ENCODE measurements at places on chromosomes 4 and X. TPM values are rescaled to one million over a fixed set of nuclear protein-coding genes. Genes with fewer than 3 reads are reported as not detected.
A peak's percentile ranks its signal among the peaks of the same experiment; 100 is the strongest.

Gene DDX53
- total RNA-seq = not detected

DNA sequence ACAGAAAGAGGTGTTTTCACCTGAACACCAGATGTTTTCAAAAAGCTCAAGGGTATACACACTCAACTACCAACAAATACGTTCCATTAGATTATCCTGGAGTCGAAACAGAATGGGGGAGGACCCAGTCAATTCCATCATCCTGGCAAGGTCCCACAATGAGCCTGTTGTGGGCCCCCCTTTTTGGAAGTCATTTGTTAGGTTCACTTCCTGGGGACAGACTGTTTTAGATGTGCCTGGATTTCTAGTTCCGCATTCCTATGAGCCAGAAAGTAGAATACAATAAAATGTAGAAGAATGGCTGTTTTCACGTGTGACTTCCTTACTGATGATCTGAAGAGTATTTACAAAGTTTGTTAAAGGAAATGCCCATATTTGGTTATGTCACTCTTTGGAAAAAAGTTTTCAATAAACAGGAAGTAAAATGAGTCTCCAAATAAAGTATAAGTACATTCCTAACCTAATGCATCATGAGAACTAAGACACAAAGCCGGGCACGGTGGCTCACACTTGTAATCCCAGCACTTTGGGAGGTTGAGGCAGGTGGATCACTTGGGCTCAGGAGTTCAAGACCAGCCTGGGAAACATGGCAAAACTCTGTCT lies 192.5 kb downstream of the MAML3 start:
- no peaks in the 10 kb centered on the region for H3K27me3 ChIP-seq
- no peak overlapping the region for H3K4me3 ChIP-seq
- H3K4me1 ChIP-seq = no peaks in the 10 kb centered on the region

Gene SHROOM4
- total RNA-seq = 7.3 TPM

Gene SGCB
- total RNA-seq = 44.0 TPM

Gene TRPC5OS
- total RNA-seq = not detected

Gene SMIM43
- not detected for total RNA-seq

DNA sequence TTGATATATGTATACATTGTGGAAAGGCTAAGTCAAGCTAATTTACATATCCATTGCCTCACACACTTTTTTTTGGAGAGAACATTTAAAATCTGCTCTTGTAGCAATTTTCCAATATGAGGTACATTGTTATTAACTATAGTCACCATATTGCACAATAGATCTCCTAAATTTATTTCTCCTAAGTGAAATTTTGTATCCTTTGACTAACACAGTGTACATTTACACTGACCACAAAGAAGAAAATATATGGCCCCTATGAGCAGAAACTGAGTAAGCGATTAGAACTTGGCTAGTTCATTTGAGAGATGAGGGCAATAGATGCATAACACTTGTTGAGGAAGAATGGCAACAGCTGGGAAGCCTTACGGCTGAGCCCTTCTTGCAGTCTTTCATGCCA lies 20.3 kb upstream of the GUCY1B1 start:
- no peaks in the 10 kb centered on the region for H3K4me1 ChIP-seq
- DNase-seq = no peak
- H3K27ac ChIP-seq = no peak overlapping the region

Gene MND1
- not detected for total RNA-seq

DNA sequence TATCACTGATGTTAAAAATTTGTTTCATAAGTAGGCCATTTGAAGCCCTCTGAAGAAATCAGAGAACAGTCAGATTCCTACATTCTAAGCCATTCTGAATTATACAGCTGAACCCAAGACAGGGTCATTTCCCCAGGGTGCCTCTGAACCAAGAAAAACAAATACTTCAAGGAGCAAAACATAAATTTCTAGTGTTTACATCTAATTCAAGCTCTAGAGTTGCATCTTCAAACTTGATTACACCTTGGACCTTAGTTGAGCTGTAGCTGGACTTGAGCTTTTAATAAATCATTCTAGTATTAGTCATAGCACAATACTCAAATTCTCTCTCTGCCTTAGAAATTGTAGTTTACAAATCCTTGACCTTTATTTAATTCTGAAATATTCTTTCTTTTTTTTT lies 87.6 kb upstream of the IL15 start:
- H3K4me1 ChIP-seq = no peaks in the 10 kb centered on the region
- no peaks in the 10 kb centered on the region for H3K36me3 ChIP-seq
- DNase-seq = no peak
- H3K4me3 ChIP-seq = no peak overlapping the region
- no peaks in the 10 kb centered on the region for H3K27me3 ChIP-seq

- no peak for DNase-seq
- H3K4me3 ChIP-seq = no peak overlapping the region
- no peaks in the 10 kb centered on the region for H3K4me1 ChIP-seq
- no peaks in the 10 kb centered on the region for H3K36me3 ChIP-seq
- H3K27me3 ChIP-seq = no peaks in the 10 kb centered on the region
- no peak overlapping the region for H3K27ac ChIP-seq
Measured at GRCh38 chr4:159980826-159981468, 878.1 kb downstream of the RAPGEF2 start.

Gene GBA3
- total RNA-seq = 0.97 TPM

DNA sequence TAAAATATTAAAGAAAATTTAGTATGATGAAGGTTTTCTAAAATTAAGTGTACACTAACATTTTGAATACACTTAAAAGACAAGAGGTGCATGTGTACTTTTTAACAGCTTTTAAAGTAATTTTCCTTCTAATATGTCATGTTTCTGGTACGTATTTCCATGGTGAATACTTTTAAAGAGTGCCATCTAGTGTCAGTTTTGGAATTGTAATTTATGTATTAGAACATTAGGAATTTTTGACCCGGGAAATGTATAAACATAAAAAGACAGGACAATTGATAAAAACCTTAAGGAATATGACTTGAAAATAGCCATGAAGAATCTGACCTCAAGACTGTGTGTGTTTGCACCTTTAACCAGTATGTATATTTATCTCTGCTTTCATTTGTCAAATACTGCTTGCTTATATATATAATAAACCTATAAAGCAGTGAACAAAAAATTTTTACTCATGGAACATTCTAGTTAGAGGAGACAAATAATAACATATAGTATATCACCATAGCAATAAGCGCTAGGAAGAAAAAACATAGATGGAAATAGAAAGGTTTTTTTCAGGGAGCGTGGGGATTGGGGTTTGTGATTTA lies 7.2 kb downstream of the GSTCD start:
- DNase-seq = no peak
- H3K4me1 ChIP-seq = no peaks in the 10 kb centered on the region
- H3K4me3 ChIP-seq = no peak overlapping the region
- H3K27ac ChIP-seq = no peak overlapping the region

Gene ADH7
- 0.64 TPM for total RNA-seq

Gene MTTP
- total RNA-seq = not detected

GRCh38 chr4:47122592-47123291 lies 91.4 kb downstream of the GABRB1 start:
- H3K36me3 ChIP-seq = no peaks in the 10 kb centered on the region
- no peaks in the 10 kb centered on the region for H3K27me3 ChIP-seq
- H3K4me3 ChIP-seq = no peak overlapping the region
- DNase-seq = peak; percentile 5

Gene SPP1
- 6.4 TPM for total RNA-seq

Gene STOX2
- total RNA-seq = 12.9 TPM

Gene PABPC4L
- 1.1 TPM for total RNA-seq

Gene MAGEA11
- 5.6 TPM for total RNA-seq

DNA sequence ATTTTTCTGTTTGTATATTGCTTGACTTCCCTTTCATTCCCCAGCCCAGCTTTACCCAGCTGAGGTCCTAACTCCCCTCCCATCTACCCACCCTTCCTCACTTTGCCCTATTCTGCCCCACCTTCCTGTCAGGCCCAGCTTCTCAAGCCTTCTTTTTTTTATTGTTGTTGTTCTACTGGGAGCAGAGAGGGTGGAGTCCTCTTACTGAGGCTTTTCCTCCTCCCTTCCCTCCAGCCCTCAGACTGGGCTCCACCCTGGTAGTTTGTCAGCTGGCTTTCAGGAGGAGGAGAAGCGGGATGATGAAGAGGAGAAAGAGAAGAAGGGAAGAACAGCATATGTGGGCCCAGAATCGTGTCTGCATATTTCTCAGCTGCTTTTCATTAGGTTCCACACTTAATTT lies 3.2 kb upstream of the KLF8 start:
- H3K4me3 ChIP-seq = no peak overlapping the region
- H3K27me3 ChIP-seq = no peaks in the 10 kb centered on the region
- DNase-seq = peak; percentile 4
- H3K4me1 ChIP-seq = no peaks in the 10 kb centered on the region
- no peaks in the 10 kb centered on the region for H3K36me3 ChIP-seq

GRCh38 chr4:102036619-102037376 lies 246.3 kb downstream of the BANK1 start:
- no peaks in the 10 kb centered on the region for H3K4me1 ChIP-seq
- no peak overlapping the region for H3K4me3 ChIP-seq
- no peak overlapping the region for H3K27ac ChIP-seq
- DNase-seq = peak; percentile 7
- H3K36me3 ChIP-seq = no peaks in the 10 kb centered on the region

DNA sequence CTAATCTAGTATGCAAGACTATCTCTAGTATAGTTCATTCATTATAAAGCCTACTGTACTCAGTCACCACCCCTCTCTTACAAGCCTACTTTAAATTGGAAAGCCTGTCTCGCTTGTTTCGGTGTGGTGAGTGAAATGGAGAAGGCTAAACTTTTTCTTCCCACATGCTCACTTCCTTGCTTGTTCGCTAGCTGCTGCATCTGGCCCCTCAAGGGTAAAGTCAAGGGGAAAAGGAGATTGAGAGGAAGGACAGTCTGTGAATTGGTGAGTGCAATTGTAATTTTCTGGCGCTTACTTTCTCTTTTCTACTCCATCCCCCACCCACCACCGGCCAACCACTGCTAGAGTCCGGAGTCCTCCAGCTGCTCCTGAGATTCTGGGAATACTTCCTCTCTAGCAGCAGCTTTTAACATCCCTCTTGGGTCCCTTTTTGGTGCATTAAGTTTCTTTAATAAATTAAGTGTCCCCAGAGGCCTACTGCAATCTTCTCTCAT lies 12.1 kb upstream of the ARAP2 start:
- no peaks in the 10 kb centered on the region for H3K27me3 ChIP-seq
- no peaks in the 10 kb centered on the region for H3K4me1 ChIP-seq
- no peaks in the 10 kb centered on the region for H3K36me3 ChIP-seq
- no peak for DNase-seq

- no peak for DNase-seq
- no peaks in the 10 kb centered on the region for H3K4me1 ChIP-seq
- H3K4me3 ChIP-seq = no peak overlapping the region
Measured at GRCh38 chr4:10124167-10124930, 7.8 kb upstream of the WDR1 start.

DNA sequence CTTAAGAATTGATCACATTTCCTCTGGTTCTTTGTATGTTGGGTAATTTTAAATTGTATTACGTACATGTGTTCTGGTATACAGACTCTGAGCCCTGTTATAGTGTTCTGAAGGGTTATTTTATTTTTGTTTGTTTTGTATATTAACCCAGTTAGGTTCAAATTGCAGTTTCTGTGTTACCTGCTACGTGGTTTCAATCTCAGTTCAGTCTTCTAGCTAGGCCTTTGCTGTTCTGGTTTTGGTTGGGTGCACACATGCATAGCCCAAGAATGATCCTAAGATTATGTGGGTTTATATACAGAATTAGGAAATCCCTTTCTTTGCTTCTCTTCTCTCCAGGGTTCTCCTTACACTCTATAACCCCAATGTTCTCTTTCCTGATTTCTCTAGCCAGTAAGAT lies 161.0 kb downstream of the PPP1R2C start:
- no peak for DNase-seq
- no peaks in the 10 kb centered on the region for H3K36me3 ChIP-seq
- no peak overlapping the region for H3K4me3 ChIP-seq
- no peaks in the 10 kb centered on the region for H3K27me3 ChIP-seq
- no peaks in the 10 kb centered on the region for H3K4me1 ChIP-seq

GRCh38 chr4:47525154-47525819 lies 40.2 kb downstream of the ATP10D start:
- no peak for DNase-seq
- no peaks in the 10 kb centered on the region for H3K27me3 ChIP-seq
- H3K36me3 ChIP-seq = no peaks in the 10 kb centered on the region

Gene RHOXF2B
- not detected for total RNA-seq

Gene ANKRD37
- total RNA-seq = 17.7 TPM

DNA sequence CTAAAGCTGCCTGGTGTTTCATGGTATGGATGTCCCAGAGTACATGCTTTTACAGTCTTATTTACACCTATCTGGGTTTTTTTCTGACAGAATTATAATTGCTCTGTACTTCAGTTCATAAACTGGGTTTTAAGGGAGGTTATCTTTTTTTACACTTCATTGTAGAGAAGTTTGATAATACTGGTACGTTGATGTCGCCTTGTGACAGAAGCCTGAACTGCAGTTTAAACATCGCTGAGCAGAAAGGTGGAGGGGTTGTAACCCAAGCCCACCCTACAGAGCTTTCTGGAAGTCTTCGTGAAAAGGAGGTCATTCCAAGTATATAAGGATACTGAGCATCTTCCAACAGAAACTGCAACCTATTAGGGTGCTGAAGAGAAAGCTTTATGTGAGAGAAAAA lies 46.4 kb downstream of the BEX1 start:
- DNase-seq = no peak
- H3K27ac ChIP-seq = no peak overlapping the region
- H3K4me3 ChIP-seq = no peak overlapping the region
- H3K27me3 ChIP-seq = no peaks in the 10 kb centered on the region
- no peaks in the 10 kb centered on the region for H3K4me1 ChIP-seq

DNA sequence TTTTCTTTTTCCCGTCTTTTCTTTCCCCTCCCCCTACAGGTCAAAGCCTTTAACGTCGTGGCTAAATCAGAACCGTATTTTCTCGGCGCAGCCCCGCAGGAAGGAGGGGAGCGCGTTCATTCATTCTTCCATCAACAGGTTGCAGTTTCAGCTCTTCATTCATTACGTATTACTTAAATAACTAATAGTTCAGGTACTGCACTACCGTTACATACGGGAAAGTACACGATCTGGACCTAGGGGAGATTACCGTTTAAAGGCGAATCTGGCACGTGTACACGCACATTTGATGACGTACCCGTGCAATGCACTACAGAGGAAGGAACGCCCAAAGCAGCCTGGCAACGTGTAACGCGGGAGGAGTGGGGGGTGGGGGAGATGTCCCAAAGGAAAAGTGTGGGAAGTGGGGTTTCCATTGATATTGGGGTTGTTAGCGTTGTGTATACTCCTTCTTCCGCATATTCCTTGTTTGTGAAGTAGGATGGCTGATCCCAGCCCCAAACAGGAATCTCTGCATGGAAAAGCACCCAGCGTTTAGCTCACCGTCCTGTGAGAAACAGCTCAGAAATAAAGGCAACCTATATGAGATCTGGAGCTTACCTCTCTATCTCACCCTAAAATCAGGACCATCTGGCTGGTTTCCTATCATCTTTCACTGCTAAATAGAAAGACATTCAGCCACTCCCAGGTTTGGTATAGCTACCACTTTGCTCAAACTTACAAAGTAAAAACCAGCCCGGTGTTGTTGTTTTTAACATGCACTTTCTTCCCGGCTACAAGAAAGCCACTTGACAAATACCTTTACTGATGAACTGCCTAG lies 585 bp upstream of the SEC24D start:
- peak overlapping the region; percentile 99 for H3K4me3 ChIP-seq
- H3K27me3 ChIP-seq = no peaks in the 10 kb centered on the region
- peak overlapping the region; percentile 96 for H3K27ac ChIP-seq

Gene SPATA4
- total RNA-seq = 0.68 TPM

- no peaks in the 10 kb centered on the region for H3K27me3 ChIP-seq
- H3K36me3 ChIP-seq = no peaks in the 10 kb centered on the region
- no peak for DNase-seq
Measured at GRCh38 chr4:72467633-72468032, 101.4 kb downstream of the ADAMTS3 start.

- H3K27me3 ChIP-seq = no peaks in the 10 kb centered on the region
- H3K4me3 ChIP-seq = no peak overlapping the region
- H3K27ac ChIP-seq = no peak overlapping the region
- no peaks in the 10 kb centered on the region for H3K4me1 ChIP-seq
- DNase-seq = no peak
Measured at GRCh38 chr4:25425361-25425760, 48.3 kb downstream of the ANAPC4 start.

Gene PABPC5
- total RNA-seq = 3.1 TPM

Data from prostate gland (tissue), 2 donors.